ENCODE measurements at places on chromosomes 2 and 18.

DNA sequence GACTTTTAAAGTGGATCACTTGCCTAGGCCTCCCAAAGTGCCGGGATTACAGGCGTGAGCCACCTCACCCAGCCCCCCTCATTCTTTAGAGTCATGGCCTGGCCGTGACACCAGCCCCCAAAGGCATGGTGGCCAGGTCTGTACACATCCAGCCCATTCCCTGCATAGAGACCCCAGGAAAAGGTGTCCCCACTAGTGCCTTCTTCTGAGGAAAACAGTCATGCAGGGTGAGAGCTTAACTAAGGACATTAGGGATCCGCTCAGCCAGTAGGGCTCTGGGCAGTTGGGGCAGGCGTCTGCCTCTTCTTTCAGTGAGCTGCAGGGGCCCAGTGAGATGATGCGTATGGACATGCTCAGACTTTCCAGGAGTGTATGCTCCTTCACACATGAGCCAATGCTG lies 5.7 kb upstream of the AMER3 start:
- peaks cover 37% of the 10 kb centered on the region for H3K27me3 ChIP-seq
- ATAC-seq = no peak
- no peak overlapping the region for H3K27ac ChIP-seq
- no peaks in the 10 kb centered on the region for H3K4me1 ChIP-seq
- no peaks in the 10 kb centered on the region for H3K36me3 ChIP-seq

DNA sequence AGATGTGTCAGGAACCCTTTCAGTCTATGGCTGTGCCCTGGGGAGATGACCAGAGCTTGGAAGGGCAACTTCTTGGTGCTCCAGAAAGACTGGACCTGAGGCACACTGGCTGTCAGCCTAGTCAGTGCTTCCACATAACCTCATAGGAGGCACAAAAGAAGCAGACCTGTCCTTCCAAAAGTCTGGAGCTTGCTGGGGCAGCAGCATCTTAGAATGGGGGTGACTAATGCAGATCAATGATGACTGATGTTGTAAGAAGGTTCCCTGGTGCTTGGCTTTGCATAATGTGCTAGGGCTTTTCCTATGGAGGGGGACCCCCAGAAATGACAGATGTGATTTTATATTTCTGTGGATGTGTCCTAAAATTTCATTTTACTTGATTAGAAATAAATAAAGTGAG lies 255.7 kb upstream of the THUMPD2 start:
- no peaks in the 10 kb centered on the region for H3K27me3 ChIP-seq
- H3K4me1 ChIP-seq = no peaks in the 10 kb centered on the region
- no peaks in the 10 kb centered on the region for H3K36me3 ChIP-seq
- H3K27ac ChIP-seq = no peak overlapping the region

DNA sequence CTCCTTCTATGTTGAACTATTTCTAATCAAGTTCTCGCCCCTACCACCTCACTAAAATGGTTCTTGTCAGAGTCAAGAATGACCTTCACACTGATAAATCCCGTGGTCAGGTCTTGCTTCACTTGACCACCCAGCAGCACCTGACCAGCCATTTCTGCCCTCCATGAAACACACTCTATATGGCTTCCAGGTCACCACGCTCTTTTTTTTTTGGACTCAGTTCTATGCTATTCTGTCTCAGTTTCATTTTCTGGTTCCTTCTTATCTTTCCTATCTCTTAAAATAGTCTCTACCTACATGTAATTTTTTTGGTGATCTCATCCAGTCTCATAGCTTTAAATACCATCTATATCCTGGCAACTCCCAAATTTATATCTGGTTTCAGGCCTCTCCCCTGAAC lies 11.4 kb downstream of the EIF2AK3 start:
- H3K4me1 ChIP-seq = peaks cover 32% of the 10 kb centered on the region
- no peaks in the 10 kb centered on the region for H3K36me3 ChIP-seq
- no peak overlapping the region for H3K4me3 ChIP-seq
- no peaks in the 10 kb centered on the region for H3K27me3 ChIP-seq
- peak; percentile 80 for ATAC-seq
- H3K27ac ChIP-seq = no peak overlapping the region

DNA sequence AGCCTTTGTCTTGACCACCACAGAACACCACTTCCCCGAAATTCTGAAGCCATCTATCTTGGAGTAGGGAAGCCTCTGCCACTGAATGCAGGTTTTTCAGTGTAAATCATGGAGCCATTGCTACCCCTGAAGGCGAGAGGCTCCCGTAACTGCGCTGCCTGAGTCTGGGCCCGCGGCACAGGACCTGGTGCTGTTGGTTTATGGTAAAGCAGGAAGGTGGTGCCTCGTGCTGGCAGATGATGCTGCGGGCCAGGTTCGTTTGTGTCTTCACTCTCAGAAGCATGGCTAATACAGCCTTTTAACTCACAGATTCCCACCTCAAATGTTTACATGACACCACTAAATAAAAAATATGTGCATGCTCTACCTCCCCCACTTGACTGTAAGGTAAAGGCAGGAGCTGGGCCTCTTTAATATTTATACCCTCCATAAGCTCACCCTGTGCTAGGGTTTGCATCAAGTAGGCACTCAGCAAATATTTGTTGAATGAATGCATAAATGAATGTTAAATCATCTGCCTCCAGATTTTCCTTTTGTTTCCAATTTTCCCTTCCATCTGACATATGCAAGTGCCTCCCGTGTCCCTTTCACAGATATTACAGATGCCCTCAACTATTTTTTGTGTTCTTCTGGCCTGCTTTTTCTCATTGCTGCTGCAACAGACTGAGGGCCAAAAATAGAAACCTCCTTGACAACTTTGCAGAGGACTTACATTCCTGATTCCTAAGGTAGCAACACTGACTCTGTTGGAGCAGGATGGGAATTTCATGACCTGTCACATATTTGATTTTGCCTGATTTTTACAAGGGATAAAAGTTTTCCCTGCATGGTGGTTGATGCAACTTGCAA lies 83.5 kb upstream of the CPO start:
- H3K4me3 ChIP-seq = no peak overlapping the region
- ATAC-seq = no peak
- H3K27me3 ChIP-seq = no peaks in the 10 kb centered on the region
- H3K36me3 ChIP-seq = no peaks in the 10 kb centered on the region
- H3K27ac ChIP-seq = no peak overlapping the region

DNA sequence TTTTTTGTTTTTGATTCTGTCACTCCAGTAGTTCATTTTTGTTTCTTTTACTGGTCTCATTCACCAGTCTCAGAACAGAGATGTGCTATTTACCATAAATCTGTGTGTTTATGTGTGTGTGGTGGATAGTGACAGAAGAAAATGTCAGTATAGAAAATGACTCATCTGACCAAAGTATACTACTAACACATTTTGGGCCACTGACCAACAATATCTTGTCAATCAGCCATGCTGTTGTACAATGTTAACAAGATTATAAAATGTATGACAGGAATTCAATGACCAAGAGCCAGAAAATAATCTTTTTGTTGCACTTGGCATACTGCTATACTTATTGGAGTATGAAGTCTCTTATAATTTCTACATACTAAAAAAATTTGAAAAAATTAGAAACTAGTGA lies 1081.4 kb upstream of the NRXN1 start:
- H3K4me3 ChIP-seq = no peak overlapping the region
- no peaks in the 10 kb centered on the region for H3K36me3 ChIP-seq
- ATAC-seq = no peak
- no peaks in the 10 kb centered on the region for H3K27me3 ChIP-seq

DNA sequence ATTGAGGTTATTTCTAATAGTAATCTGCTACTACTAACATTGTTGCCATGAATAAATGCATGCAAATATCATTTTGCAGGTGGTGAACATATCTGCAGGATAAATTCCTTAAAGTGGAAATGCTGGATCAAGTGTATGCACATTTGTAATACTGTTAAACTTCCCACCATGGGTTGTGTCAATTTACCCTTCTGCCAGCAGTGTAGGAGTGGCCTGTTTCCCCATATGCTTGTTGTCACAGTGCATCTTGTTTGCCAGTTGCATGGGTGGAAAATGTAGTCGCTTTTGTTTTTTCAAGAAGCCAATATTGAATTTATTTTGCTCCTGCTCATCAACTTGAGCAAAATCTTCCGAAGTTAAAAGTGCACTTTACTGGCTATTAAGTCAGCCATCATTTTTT lies 139.0 kb upstream of the ACKR3 start:
- H3K27me3 ChIP-seq = peaks cover 38% of the 10 kb centered on the region
- H3K4me1 ChIP-seq = no peaks in the 10 kb centered on the region
- ATAC-seq = no peak
- no peaks in the 10 kb centered on the region for H3K36me3 ChIP-seq
- no peak overlapping the region for H3K4me3 ChIP-seq
- no peak overlapping the region for H3K27ac ChIP-seq

GRCh38 chr2:269356-270030 lies 4.7 kb downstream of the ACP1 start:
- peaks cover 36% of the 10 kb centered on the region for H3K36me3 ChIP-seq
- no peak overlapping the region for H3K4me3 ChIP-seq
- no peak for ATAC-seq
- no peaks in the 10 kb centered on the region for H3K27me3 ChIP-seq
- no peak overlapping the region for H3K27ac ChIP-seq

DNA sequence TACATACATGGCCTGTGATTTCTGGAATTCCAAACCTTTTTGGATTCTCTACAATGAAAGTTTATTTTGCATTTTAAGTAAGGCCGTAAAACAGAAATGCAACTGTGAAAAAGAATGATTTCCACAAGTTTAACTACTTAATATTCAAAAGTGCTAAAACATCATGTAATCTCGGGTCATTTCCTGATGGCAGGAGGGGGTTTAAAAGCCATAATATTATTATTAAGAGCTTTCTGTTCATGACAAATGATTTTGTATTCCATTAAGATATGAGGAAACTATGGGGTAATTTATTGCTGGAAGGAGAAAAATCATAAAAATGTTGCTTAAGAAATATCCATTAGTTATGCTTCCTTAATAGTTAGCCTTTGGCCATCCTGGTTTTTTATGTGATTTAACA lies 65.7 kb downstream of the COL4A3 start:
- H3K4me3 ChIP-seq = no peak overlapping the region
- H3K36me3 ChIP-seq = peaks cover 8% of the 10 kb centered on the region
- no peak overlapping the region for H3K27ac ChIP-seq
- ATAC-seq = no peak
- H3K4me1 ChIP-seq = no peaks in the 10 kb centered on the region
- H3K27me3 ChIP-seq = no peaks in the 10 kb centered on the region

GRCh38 chr2:163420604-163421003 lies 315.2 kb downstream of the FIGN start:
- no peak for ATAC-seq
- no peak overlapping the region for H3K4me3 ChIP-seq
- peaks cover 14% of the 10 kb centered on the region for H3K4me1 ChIP-seq

GRCh38 chr2:148342086-148342485 lies 302.5 kb upstream of the EPC2 start:
- peaks cover 59% of the 10 kb centered on the region for H3K36me3 ChIP-seq
- H3K4me1 ChIP-seq = peaks cover 7% of the 10 kb centered on the region
- no peak overlapping the region for H3K27ac ChIP-seq
- no peak overlapping the region for H3K4me3 ChIP-seq
- no peak for ATAC-seq
- no peaks in the 10 kb centered on the region for H3K27me3 ChIP-seq

- H3K27ac ChIP-seq = no peak overlapping the region
- no peaks in the 10 kb centered on the region for H3K4me1 ChIP-seq
- H3K36me3 ChIP-seq = no peaks in the 10 kb centered on the region
- no peaks in the 10 kb centered on the region for H3K27me3 ChIP-seq
- H3K4me3 ChIP-seq = no peak overlapping the region
Measured at GRCh38 chr18:64127172-64127571, 21.7 kb downstream of the LINC00305 start.

DNA sequence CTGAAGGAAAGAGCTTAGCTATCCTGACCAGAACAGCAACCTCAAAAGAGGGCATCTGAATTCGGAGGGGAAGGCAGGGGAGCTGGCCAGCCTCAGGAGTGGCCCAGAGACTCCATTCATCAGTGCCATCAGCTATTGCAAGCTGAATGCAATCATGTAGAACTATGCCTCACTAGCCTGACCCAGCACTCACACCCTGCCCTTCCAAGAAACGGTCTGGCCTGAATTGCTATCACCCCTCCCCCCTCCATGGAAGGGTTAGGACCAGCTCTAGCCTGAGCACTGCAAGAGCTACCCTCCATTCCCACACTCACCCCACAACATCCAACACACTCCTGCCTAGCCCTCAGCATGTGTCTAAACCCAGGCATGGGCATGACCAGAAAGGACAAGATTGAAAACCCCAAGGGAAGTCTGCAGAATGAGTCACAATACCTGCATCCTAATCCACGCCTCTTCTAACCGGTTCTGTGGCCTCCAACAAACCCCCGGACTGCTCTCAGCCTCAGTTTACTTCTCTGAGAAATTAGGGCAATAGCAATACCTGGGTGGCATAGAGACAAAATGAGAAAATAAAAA lies 120.3 kb downstream of the BCL11A start:
- peak overlapping the region; percentile 26 for H3K27ac ChIP-seq
- H3K4me1 ChIP-seq = peaks cover 48% of the 10 kb centered on the region
- H3K27me3 ChIP-seq = no peaks in the 10 kb centered on the region
- no peaks in the 10 kb centered on the region for H3K36me3 ChIP-seq
- H3K4me3 ChIP-seq = no peak overlapping the region

- H3K4me1 ChIP-seq = no peaks in the 10 kb centered on the region
- no peak for ATAC-seq
- no peak overlapping the region for H3K4me3 ChIP-seq
Measured at GRCh38 chr2:170456914-170457313, 258.2 kb upstream of the SP5 start.

GRCh38 chr2:58606799-58607198 lies 365.7 kb upstream of the FANCL start:
- no peak for ATAC-seq
- H3K27me3 ChIP-seq = peaks cover 21% of the 10 kb centered on the region
- no peak overlapping the region for H3K27ac ChIP-seq
- H3K36me3 ChIP-seq = no peaks in the 10 kb centered on the region
- peaks cover 7% of the 10 kb centered on the region for H3K4me1 ChIP-seq

GRCh38 chr18:44959013-44959412 lies 278.3 kb downstream of the SETBP1 start:
- no peak for ATAC-seq
- H3K4me1 ChIP-seq = peaks cover 49% of the 10 kb centered on the region
- H3K27ac ChIP-seq = no peak overlapping the region

GRCh38 chr18:14974576-14974975 lies 226.6 kb downstream of the ANKRD30B start:
- H3K4me1 ChIP-seq = no peaks in the 10 kb centered on the region
- H3K4me3 ChIP-seq = no peak overlapping the region
- H3K27me3 ChIP-seq = no peaks in the 10 kb centered on the region
- H3K36me3 ChIP-seq = no peaks in the 10 kb centered on the region
- no peak overlapping the region for H3K27ac ChIP-seq
- no peak for ATAC-seq

GRCh38 chr2:13545320-13545719 lies 828.6 kb downstream of the TRIB2 start:
- no peak overlapping the region for H3K27ac ChIP-seq
- H3K4me3 ChIP-seq = no peak overlapping the region
- H3K27me3 ChIP-seq = no peaks in the 10 kb centered on the region
- H3K36me3 ChIP-seq = no peaks in the 10 kb centered on the region
- no peak for ATAC-seq
- no peaks in the 10 kb centered on the region for H3K4me1 ChIP-seq

Data from stimulated activated memory B cell treated with anti-CD40 and anti-IgM and Interleukin-4, amounts not matched to agents 10 μg/mL and 1 μg/mL and 100 μg/mL, for 72 hours (primary cell).